Lower leg skin (tissue), 4 donors: ENCODE measurements at places on chromosomes 3 and 15. TPM values are rescaled to one million over a fixed set of nuclear protein-coding genes. Genes with fewer than 3 reads are reported as not detected.

DNA sequence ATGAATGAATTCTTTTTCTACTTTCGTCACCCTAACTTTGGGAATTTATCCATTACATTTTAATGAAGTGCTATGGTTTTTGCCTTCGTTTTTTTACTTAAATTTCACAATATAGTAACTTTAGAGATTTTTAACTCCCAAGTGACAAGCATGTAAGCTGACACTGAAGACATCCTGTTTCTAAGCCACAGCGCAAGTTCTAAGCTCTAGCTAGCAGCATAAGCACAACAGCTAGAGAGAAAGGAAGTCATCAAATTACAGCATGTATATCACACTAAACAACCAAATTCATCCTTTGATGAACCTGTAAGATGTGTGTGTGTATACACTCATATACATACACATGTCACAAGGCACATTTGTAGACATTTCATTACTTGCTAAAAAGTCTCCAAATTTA lies 119.3 kb downstream of the P3H2 start:
- no peak for DNase-seq

DNA sequence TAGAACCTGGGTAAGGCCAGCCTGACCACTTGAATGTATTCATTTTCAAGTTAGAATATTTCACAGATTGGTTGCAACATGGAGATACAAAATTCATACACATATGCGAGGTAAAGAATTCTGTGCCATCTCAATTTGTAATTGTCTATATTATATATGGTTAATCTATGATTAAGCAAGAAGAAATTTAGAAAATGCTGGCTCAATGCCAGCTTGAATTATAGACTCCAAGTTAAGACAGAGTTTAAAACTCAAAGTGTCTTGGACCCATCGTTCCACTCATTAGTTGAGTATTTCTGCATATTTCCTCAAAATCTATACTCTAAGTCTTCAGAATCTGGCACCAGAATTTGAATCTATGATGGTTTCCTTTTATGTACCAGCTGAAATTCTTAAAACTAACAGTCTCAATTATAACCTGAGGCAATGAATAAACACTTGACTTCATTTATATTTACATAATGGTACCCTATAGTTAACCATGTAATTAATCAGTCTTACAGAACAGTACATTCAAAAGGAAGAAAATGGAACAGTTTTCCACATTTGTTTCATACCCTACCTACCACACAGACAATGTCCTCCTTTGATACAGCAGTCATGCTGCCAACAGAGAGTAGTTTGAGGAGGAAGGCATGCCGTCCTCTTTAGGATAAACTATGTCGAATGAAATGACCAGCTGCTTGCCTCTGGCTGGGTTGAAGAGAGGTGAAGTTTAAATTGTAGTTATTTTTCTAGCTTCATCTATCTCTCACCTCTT lies 95.7 kb downstream of the CD47 start:
- DNase-seq: no peak

- DNase-seq: no peak
Measured at GRCh38 chr15:53565721-53566120, 193.7 kb downstream of the WDR72 start.

DNA sequence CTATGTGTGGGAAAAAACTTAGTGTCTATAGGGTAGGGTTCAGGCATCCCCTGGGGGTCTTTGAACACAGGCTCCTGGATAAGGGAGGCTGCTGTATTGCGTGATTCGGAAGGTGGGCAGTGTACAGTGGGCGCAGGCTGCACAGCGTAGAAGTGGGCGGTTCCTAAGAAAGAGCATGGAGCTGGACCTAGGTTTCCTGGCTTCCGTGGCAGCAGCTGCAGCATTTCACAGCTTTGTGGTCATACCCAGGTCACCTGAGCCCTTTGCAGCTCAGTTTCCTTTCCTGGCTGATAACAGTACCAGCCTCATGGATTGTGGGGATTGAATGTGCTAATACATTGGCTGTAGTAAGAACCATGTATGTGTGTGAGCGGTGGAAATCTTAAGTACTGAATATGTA lies 22.2 kb downstream of the CFAP100 start:
- DNase-seq: peak; percentile 82

The CGNL1 gene
- 19.6 TPM for total RNA-seq

DNA sequence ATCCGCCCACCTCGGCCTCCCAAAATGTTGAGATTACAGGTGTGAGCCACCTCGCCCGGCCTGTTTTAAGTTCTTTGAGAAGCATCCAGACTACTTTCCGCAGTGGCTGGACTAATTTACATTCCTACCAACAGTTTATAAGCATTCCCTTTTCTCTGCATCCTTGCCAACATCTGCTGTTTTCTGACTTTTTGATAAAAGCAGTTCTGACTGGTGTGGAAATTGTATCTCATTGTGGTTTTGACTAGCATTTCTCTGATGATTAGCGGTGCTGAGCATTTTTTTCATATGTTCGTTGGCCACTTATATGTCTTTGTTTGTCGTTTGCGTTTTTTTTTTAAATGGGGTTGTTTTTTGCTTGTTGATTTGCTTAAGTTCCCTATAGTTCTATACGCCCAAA lies 208.4 kb upstream of the DPPA4 start:
- DNase-seq: no peak

GRCh38 chr3:16089521-16089920 lies 85.0 kb upstream of the GALNT15 start:
- DNase-seq: no peak

- no peak for DNase-seq
Measured at GRCh38 chr3:117842086-117842485, 1132.5 kb downstream of the TUSC7 start.

The GPR15 gene
- total RNA-seq: not detected

DNA sequence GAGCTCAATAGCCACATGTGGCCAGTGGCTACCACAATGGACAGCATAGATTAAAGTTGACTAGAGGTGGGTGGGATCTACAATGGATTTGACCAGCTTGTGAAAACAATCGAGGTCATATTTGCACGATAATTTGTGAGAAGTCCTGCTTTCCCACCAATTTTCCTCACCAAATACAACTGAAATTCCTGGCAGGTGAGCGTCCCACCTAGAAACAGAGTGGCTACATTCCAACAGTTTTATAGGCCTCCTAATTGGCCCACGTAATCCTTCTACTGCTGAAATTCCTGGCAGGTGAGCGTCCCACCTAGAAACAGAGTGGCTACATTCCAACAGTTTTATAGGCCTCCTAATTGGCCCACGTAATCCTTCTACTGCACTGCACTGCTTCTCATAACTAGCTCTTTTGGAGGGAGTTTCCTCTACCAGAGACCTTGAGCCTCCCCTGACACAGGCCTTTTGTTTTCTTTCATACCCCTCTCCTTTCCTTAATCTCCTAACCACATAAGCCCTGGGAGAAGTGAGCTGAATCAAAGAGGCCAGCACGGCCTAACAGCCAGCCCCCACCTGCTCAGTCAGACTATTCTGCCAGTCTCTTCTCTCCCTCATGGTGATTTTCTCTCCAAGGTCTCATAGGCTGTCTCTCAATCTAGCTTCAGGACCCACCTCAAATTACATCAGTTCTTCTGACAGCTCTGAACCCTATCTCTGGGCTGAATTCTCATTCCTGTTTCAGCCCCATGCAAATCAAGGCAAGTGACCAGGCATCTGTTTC lies 80.2 kb downstream of the BFSP2 start:
- no peak for DNase-seq

The SKOR1 gene
- 2.2 TPM for total RNA-seq

The ZBTB20 gene
- total RNA-seq: 41.3 TPM

DNA sequence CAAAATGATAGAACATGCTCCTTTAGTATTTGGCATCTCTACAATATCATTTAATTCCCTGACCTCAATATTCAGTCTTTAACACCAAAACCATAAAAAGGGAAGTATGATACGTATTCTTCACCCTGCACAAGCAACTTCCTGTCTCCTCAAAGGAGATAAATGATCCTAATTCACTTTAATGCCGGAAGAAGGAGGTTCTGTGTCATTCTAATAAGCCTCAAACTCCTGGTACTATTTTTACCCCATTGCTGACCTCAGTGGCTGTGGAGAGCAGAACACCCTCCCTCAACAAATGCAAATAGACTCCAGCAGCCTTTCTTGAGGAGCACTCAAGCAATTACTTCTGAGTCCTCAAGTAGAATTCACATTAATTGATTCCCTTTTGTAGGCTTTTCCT lies 173.3 kb downstream of the TMEM108 start:
- no peak for DNase-seq

The VEPH1 gene
- 4.7 TPM for total RNA-seq

GRCh38 chr3:18643281-18643680 lies 218.1 kb upstream of the SATB1 start:
- no peak for DNase-seq
